Chondrocyte (in vitro differentiated cells): ENCODE measurements at places on chromosomes 2 and 18.

GRCh38 chr2:226800941-226801784, 1.5 kb upstream of the IRS1 start:
- no peak for DNase-seq

DNA sequence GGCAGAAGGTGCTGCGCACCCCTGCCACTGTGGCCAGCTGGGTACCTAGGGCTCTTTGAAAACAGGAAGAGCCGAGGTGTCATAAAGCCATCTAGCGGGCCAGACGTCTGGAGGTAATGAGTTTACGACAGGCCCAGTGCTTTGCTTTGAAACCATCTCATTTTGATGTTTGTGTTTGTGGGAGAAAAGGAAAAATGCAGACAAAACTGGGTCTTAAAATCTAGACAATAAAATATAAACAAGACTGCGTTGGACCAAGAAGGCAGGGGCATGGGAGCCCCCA, 3.2 kb downstream of the HOXD9 start:
- DNase-seq: no peak

GRCh38 chr2:176553685-176554100, 284.5 kb downstream of the MTX2 start:
- DNase-seq: no peak

DNA sequence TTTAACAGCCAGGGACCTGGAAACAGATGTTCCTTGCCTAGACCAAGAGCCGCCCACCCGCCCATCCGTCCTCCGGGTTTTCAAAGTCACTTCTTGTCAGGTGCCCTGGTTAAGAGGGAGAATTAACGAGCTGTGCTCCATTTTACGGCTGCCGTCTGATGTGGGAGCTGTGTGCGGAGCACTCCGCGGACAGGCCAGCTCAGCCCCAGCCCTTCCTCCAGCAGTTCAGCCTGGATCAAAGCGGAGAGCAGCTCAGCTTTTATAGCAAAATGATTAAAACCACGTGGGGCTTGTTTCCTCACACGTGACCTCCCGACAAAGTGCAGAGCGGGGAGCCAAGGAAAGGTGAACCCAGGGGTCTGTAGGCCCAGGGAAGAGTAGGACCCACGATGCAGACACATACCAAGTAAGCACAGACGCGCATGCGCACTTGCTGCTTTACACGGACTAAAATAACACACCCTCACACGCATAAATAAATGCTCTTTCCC, 46.1 kb upstream of the PKDCC start:
- DNase-seq: no peak

DNA sequence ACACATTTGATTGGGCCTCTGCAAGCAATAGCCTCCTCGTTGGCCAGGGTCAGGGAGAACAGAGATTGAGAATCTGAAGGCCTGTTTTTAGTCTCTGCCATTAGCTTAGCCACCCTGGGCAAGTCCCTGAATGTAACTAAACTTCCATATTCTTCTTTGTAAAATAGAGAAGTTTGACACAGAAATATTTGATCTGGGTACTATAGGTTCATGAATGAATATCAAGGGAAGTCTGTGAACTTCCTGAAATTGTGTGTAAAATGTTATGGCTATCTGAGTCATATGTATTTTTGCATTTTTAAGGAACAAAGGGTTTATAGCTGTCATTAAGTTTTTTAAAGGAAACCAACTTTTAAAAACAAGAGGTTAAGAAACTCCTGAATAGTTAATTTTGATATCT, 23.2 kb downstream of the RND3 start:
- no peak for DNase-seq

DNA sequence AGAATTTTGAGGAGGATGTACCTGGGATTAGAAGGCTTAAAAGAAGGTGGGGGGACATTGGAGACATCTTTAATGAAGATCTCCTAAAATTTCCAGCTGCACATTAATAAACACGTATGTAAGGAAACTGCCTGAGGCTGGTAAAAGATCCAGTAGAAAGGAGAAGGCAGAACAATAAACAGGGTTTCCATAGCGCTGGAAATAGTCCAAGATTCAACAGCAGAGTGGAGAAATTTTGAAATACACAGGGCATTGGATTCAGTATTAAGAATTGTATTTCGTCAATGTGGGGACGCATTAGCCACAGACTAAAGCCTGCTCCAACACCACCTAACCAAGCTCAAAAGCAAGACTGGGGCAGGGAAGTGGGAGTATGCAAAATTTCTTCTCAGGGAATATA, 606.9 kb upstream of the NRXN1 start:
- DNase-seq: no peak

GRCh38 chr2:171479154-171479814, 43.0 kb upstream of the CYBRD1 start:
- DNase-seq: no peak

DNA sequence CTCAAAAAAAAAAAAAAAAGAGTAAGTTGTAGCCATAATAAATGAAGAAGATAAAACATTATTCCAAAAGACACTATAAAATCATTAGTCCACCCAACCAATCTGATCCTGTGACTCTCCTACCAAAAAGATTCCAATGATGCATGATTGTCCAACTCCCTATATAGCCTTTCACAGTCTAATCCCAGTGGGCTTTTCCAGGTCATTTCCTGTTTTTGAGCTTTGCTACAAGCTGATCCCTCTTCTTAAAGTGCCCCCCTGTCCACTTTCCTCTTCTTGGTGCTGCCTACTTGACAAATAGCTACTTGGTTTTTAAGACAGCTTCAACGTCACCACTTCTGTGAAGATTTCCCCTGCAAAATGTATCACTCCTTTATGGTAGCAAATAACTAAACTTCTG, 88.4 kb downstream of the SEMA4F start:
- DNase-seq: no peak

- no peak for DNase-seq
Observed at GRCh38 chr2:33339269-33339668, 137.2 kb upstream of the RASGRP3 start.

- DNase-seq: no peak
Observed at GRCh38 chr2:7377916-7378569, 460.8 kb downstream of the RNF144A start.

- no peak for DNase-seq
Observed at GRCh38 chr2:154207288-154208047, 335.7 kb downstream of the GALNT13 start.

- no peak for DNase-seq
Observed at GRCh38 chr2:172364261-172364660, 63.1 kb upstream of the ITGA6 start.
